Suprapubic skin (tissue), 4 donors: ENCODE measurements at places on chromosomes 11 and 22. TPM values are rescaled to one million over a fixed set of nuclear protein-coding genes. Genes with fewer than 3 reads are reported as not detected.

EIF3D gene
- 409 TPM for total RNA-seq

PPP6R2 gene
- total RNA-seq = 46.7 TPM

TMEM135 gene
- 5.8 TPM for total RNA-seq

SERPIND1 gene
- total RNA-seq = not detected

CDCA5 gene
- total RNA-seq = 1.2 TPM

SYNGR1 gene
- total RNA-seq = 42.6 TPM

- no peak for DNase-seq
Observed at GRCh38 chr22:17348464-17349103, 20.7 kb upstream of the CECR2 start.

DNA sequence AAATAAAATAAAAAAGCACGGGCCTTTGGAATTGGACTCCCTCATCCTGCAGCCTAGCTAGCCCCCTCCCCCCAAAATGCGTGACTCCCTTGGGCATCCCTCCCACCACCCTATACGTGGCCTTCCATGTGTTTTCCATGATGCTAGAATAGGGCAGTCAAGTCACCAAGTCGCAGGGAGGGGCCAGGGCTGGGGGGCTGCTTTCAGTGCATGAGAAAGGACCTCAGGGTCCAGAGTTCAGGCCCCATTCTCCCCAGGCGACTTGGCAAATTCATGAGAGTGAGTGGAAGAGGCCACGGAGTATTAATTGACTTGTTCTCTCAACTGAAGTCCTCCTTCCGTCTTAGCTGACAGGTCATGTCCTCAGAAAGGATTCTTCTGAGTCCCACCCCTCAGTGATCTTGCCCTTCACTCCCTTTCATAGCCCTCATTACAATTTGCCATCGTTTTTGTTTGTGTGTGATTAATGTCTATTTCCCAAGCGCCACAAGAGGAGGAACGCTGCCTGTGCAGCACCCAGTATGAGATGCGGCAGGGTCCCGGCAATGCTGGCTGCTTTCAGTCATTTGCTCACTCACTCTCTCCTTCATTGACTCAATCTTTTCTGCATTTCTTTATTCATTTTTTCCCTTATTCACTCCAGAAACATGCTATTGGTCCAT lies 17.4 kb downstream of the LRRC32 start:
- DNase-seq = peak; percentile 72

GRCh38 chr22:37187891-37188761 lies at the start of gene C1QTNF6:
TSS of gene C1QTNF6 (minus strand) at chr22:37188247. CDS start at chr22:37188213, 34 bp downstream.
- no peak for DNase-seq

DNA sequence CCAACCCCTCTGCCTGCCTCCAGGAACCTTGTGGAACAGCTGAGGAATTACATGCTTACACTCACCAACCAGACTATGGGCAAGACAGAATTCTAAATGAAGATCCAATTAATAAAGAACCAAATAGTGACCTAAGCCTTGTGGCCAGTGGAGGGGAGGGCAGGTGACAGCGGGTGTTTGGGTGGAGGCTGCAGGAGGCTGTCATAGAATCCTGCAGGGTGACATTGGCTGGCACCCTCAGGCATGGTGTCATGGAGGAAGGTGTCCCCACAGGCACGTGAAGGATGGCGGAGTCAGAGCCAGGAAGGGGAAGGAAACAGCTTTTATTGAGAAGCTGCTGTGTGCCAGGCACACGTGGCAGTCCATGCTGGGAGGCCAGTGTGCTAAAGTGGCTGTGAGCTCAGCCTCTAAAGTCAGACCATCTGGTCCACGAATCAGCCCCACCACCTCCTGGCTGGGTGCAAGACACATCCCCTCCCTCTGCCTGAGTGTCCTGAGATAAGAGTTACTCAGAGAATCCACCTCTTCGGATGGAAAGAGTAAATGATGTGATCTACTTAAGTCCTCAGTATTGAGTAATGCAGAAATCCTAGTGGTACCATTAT lies 8.7 kb downstream of the MYO18B start:
- no peak for DNase-seq

GRCh38 chr11:11125618-11126017 lies 227.4 kb downstream of the CSNK2A3 start:
- no peak for DNase-seq

DNA sequence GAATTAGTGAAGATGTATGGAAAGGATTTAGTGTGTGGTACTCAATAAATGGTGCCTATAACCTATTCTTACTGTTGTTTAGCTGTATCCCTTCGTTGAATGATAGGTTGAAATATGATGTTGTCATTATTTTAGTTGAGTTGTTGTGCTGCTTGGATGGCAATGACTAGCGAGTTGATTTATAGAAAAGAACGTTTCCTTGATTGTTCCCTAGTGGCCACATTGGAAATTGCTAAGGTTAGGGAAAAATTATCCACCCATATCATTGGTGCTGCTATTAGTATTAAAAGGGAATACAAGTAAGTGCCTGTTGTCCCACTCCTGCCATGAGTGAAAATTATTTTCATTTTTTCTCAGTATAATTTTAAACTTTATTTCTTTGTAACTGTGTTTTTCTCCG lies 14.5 kb downstream of the EMSY start:
- DNase-seq = no peak

DNA sequence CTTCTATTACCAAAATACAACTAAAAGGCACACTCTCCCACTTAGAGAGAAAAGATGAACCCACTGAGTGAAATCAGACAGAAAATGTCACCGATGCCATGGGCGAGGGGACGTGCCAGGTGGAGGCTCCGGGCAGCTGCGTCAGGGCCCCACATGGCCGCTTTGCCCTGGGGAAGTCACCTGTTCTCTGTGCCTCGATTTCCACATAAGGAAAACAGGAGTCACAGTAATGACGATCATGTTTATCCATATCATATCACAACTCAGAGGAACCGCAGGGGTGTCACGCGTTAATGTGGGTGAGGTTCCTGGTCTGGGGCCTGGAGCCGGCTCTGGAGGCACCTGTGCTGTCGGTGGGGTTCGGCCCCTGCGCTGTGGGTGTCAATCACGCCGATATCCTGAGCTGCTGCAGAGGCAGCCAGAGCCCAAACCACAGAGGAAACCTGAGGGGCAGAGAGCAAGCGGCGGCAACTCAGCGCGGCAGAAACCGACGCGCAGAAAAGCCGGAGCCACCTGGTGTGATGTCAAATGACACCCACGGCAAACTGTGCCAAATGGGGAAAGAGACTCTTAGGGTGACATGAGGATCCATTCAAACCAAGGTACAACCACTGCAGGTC lies 243.7 kb downstream of the BRD1 start:
- no peak for DNase-seq

- peak; percentile 27 for DNase-seq
Observed at GRCh38 chr11:48049036-48049435, 68.7 kb downstream of the PTPRJ start.

GRCh38 chr11:105538588-105538987 lies 71.3 kb upstream of the GRIA4 start:
- no peak for DNase-seq

DNA sequence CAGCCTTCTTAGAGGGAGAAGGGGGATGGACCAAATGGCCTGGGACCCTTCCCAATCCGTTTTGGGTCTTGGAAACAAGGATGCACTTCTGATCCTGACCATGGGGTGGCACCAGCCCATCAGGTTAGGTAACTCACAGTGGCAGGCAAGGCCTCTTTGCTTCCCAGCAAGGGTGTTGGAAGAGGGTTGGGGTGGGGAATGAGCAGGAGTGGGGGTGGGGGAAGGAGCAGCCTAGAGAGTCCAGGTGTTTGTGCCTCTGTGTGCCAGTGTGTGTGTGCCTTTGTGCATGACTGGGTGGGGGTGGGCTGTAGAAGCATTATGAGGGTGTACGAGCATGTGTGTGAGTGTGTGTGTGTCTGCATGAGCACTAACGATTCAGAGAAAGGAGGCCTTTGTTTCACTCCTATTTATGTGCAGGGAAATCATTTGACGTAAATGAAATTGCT lies 213.1 kb downstream of the INSC start:
- no peak for DNase-seq

- no peak for DNase-seq
Observed at GRCh38 chr11:102237096-102237735, 80.1 kb upstream of the BIRC3 start.
